Activated T-cell treated with anti-CD3 and anti-CD28 coated beads for 48 hours (primary cell): ENCODE measurements at places on chromosomes 12 and 14.

- no peak for DNase-seq
These were observed 57.8 kb downstream of the RIMBP2 start for GRCh38 chr12:130658145-130658911.

GRCh38 chr12:7557227-7557626 is 53.6 kb upstream of the CD163 start:
- no peak for DNase-seq

DNA sequence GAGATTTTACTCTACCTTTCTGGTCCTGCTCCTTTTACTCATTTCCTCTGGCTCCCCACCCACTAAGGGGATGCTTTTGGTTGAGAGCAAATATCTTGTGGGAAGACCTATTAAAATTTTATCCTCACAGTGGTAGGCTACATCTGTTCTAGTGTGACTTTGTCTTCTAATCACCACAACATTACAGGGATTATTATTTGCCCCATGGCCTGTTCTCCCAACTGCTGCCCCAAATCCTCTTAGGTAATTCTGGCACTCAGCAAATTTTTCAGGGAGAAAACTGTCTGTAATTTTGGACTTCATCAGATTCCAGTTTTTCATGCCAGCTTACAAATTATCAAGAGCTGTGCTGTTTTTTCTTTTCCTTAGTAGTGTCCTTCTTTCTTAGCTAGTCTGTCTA is 172.3 kb downstream of the GPHN start:
- no peak for DNase-seq

GRCh38 chr12:96093543-96094196 is 58.3 kb upstream of the LTA4H start:
- no peak for DNase-seq

- no peak for DNase-seq
These were observed 9.6 kb downstream of the BAG5 start for GRCh38 chr14:103552846-103553210.

- DNase-seq, result no peak
These were observed 9.6 kb downstream of the TBX5 start for GRCh38 chr12:114396153-114396868.

DNA sequence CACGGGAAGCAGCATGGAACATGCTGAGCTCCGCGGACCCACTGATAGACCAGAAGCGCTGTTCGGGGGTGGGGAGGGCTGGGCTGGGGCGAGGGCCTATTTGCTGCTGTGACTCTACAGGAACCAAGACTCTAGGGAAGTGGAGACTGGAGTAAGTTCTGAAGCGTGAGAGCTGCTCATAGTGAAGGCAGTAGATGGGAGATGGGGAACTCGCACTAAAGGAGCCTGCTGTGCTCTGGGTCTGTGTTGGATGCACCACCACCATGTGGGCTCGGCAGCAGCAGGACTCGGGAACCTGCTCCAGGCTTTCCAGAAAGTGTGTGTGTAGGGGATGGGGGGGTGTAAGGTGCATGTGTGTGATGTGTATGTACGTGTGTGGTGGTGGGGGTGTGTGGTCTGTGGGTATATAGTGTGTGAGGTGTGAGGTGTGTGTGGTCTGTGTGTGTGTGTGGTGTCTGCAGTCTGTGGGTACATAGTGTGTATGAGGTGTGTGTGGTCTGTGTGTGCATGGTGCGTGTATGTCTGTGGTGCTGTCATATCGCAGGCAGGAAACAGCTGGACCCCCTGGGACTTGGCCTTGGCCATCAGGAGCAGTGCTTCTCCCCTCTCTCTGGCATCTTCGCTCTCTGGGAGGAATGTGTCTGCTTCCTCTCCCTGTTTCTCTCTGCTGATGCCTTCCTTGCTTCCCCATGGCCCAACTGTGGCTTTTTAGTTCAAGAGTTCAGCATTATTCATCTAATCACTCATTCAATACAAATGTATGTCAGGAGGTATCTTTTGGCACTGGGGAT is 378.9 kb downstream of the FUT8 start:
- DNase-seq, result no peak

DNA sequence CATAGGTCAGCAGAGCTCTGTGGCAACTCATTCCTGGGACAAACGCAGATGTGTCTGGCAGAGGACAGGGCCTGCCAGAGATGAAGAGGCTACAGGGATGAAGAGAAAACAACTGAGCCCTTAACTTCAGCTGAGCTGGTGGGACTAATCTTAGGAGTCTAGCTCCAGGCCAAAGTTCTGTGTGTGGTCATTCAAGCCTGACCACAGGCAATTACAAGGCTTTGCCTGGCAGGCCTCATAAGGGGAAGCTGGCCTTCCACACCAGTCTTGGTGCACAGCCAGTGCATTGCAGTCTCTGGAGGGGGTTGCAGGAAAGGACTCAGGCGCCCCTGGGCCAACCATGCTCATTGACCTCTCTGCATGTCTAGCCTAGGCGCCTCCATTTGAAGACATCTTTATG is 127.6 kb upstream of the DAAM1 start:
- DNase-seq, result no peak
